ENCODE measurements at places on chromosomes 2 and 18.
A peak's percentile ranks its signal among the peaks of the same experiment; 100 is the strongest.

DNA sequence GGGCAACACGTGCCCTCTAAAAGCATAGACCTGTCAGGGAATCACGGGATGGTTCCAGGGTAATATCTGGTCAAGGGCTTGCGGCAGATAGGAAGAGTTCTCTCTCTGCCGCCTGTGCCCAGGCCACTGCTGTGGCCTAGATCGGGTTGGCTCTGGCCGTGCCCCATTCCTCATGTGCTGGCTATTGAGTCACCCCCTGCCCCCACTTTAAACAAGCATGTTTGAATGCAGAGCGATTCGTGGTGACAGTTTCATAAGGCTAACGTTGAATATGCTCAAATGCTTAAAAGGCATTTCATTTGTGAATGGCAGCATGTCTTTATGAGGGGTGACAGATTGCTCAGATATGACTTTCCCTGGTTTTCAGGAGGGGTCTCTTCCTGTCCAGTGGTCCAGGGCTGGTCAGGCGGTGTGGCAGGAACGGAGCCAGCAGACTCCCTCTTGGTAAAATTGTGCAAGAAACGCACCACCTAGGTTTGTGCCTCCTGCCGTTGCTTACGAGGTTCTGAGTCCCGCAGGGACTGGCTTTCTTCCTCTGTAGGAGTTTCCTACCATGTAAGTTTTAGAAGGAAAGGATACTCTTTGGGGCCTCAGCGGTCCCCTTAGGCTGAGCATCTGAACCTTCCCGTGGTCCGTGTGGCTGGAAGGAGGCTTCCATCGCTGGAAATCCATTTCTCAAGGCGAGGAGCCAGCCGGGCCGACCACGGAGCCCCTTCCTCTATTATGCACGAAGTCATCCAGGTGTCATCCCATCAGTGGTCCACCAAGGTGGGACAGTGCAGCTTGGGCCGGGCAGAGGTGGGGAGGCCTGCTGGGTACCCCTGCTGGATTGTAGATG is 50.2 kb downstream of the AGAP1 start:
- no peak for DNase-seq

DNA sequence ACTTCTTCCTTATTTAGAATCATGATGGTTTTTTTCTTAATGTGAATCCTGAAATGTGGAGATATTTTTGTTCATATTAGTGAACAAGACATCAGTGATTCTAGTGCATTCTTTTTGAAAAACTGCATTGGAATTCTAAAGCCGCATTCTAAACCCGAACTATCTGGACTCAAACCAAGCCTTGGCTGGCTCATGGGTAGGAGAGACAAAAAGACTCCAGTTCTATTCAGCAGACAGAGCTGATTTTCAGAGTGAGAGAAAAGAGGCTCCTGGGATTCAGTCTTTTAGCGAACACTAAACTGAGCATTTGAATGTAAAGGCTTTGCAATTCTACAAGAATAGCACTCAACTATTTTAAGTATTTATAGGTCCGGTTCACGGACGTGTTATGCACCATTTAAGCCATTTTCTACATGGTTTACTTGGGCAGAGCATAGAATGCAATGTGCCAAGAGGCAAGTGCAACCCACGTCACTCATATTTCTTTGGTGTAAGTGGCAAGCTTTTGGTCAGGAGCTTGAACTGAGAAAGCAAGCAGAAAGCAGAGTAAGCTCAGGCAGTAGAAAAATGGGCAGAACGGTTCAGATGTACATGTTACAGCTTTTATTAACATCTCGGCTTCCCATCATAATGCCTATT is 227.3 kb upstream of the RAB12 start:
- DNase-seq = no peak

GRCh38 chr2:75602724-75603342 is 42.1 kb upstream of the EVA1A start:
- DNase-seq = peak; percentile 97

- DNase-seq = peak; percentile 87
Observed at GRCh38 chr2:45851576-45852304, 200.3 kb downstream of the PRKCE start.

- no peak for DNase-seq
Observed at GRCh38 chr2:137769406-137769805, 194.9 kb upstream of the HNMT start.

DNA sequence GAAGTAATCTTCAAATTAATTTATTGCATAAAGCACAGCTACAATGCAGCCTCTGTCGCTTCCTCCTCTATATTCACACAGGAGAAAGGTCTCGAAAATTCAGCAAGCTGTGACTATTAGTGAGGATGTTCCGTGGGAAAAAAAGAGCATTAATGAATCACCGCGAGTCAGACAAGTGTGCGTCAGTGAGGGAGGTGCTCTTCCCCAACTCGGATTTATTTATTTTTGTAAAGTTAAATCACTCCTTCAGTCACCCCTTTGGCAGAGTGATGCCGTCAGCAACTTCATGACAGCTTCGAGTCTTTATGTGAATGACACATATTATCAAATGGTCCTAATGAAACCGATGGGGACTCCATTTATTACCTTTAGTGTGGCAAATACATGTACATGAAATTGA is 648.9 kb upstream of the SALL3 start:
- no peak for DNase-seq

DNA sequence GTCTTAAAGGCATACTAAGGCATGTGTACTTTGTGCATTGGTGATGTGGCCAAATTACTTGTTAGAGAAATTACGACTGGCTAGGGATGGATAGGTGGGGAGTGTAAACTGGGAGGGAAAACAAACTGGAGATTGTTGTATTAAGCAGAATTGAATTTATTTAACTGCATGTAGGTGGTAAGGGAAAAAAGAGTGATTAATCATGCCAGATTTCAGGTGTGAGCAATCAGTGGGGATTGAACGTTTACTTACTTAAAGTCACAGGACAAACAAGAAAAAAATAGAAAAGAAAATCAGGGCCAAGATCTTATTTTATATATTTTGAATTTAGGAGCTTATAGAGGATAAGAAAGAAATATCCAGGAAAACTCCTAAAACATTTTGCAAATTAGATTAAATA is 88.6 kb downstream of the GULP1 start:
- DNase-seq = peak; percentile 17

GRCh38 chr18:3313685-3314084 is 51.8 kb downstream of the MYL12B start:
- DNase-seq = no peak

- no peak for DNase-seq
Observed at GRCh38 chr2:217242947-217243346, 383.1 kb upstream of the TNP1 start.

DNA sequence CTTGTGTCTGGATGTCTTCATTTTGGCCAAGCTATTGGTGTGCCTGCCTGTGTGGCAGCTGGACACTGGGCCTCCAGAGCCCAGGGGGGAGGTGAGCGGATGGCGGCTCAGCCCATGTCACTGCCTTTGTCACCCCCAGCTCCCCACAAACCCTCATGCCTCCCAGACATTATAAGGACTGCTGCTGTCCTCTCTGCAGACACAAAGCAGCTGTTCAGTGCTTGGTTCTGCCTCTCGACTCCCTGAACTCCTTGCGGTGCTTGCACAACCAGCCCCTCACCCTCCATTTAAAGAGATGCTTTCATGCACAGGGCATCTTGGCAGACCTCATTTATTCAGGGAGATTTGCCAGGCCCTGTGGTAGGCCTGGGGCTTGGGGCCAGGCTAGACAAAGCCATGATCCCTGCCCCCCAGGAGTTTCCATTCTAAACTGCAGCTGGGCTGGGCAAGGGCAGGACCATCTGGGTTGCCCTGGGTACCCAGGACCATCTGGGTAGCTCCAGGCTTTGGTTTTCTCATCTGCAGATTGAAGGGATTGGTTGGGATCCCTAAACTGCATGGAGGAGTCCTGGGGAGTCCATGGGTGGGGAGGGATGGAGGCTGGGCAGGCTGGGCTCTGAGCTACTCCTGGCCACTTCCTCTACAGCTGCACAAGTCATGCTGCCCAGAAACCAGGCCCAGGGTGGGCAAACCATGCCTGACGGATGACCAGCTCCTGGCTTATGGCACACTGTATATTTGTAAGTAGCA is 168.5 kb downstream of the CELF4 start:
- DNase-seq = no peak

DNA sequence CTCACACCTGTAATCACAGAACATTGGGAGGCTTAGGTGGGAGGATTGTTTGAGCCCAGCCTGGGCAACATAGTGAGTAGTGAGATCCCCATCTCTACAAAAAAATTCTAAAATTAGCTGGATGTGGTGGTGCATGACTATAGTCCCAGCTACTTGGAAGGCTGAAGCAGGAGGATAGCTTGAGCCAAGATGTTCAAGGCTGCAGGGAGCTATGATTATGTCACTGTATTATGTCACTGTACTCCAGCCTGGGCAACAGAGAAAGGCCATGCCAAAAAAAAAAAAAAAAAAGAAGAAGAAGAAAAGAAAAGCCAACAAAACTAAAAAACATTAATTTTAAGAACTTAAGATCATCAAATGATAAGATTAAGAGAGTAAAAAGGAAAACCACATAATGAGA is 17.4 kb upstream of the NCOA1 start:
- DNase-seq = no peak

DNA sequence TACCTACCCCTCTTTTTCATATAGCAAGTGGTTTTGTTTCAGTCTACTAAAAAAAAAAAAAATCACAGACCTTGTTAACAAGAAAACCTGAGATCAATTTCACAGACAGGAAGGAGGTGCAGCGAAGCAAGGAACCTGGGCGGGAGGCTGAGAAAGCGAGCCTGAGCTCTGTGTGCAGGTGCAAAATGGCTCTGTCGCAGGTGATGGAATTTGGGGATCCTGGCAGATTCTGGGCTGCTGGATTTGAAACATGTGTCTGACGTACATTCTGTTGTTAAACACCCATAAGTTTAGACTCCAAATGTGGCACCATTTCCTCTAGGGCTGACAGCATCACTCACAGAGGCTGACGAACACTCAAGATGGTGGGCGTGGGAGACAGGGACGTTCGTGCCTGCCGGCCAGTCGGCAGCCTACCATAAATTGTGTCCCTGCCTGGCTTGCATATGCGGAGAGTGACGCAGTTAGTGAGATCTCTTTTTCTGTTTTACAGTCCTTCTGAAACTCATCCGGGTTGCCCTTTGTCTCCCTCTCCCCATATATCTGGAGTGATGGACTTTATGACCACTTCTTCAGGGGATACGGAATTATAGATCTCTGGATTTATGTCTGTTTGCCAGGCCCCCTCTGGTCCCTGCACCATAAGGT is 8.8 kb upstream of the DDX1 start:
- DNase-seq = no peak

- DNase-seq = no peak
Observed at GRCh38 chr2:162177301-162177700, 25.3 kb upstream of the GCG start.

GRCh38 chr2:121501554-121501953 is 29.1 kb upstream of the RNU4ATAC start:
- peak; percentile 74 for DNase-seq
